Fibroblast of villous mesenchyme (primary cell): ENCODE measurements at places on chromosomes 5 and 9. TPM values are rescaled to one million over a fixed set of nuclear protein-coding genes. Genes with fewer than 3 reads are reported as not detected.

The PRLR gene
- 0.97 and 3.5 TPM in 2 replicates for total RNA-seq

The THOC3 gene
- total RNA-seq: 26.1 and 41.9 TPM in 2 replicates

The CCL27 gene
- not detected in 2 replicates for total RNA-seq

DNA sequence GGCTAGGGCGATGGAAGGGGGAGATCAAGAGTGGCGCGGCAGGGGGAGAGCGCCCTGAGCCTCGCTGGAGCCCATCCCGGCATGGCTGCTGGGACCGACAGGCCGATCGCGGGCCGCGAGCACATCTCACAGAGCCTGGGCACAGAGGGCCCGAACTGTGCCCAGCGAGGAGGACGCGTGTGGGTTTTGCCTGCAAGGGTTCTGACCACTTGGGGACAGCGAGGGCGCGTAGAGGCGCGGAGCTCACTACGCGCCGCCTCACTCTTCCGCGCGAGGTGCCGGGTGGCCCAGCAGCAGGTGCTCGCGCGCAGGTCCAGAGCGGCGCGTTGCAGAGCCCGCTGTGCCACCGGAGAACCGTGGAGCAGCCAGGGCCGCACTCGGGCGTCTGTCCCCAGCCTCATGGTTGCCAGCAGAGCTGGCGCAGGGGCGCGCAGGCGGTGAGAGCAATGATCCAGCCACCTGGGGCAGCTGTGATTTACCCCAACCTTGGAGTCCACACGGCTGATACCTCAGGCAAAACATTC lies 16.3 kb upstream of the PITX1 start:
- DNase-seq: no peak

The NDUFAF2 gene
- total RNA-seq: 28.9 and 31.6 TPM in 2 replicates

DNA sequence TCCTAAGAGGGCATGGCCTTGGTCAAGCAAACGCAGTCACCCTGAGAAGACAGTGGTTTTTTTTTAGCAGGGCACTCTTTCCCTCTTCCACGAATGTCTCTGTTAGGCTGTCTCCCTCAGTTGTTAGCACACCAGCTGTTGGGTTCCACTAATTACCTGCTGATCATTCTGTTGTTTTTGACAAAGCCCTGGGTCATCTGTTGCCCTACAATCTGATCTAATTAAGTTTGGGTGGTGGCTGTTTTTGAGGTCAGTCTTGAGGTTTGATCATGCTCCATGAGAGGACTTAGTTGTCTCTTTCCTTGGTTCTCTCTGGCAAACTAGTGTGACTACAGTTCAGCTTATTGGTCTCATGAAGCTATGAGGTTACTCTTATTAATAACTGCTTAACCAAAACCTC lies 5.0 kb upstream of the PTPDC1 start:
- no peak for DNase-seq
